HFF-Myc (cell line): ENCODE measurements at places on chromosomes 12 and 14.

- no peak for DNase-seq
Measured at GRCh38 chr12:110174373-110174996, 50.3 kb downstream of the IFT81 start.

DNA sequence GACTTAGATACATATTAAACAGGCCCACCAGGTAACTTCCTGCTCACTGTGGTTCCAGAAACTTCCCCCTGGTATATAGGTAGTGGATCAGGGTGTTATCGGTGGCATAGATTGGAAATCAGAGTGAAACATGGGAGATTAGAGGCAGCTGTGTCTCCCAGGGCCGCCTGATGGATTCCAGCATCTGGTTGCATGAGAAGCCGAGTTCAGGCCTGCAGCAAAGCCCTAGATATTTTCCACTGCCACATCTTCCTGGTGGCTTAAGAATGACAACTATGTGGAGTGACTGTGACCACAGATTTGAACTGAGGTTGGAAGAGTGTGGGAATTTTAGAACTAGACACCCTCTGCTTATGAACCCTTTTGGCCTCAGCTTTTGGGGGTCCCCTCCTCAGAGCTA, 184.8 kb upstream of the NTF3 start:
- DNase-seq: no peak

DNA sequence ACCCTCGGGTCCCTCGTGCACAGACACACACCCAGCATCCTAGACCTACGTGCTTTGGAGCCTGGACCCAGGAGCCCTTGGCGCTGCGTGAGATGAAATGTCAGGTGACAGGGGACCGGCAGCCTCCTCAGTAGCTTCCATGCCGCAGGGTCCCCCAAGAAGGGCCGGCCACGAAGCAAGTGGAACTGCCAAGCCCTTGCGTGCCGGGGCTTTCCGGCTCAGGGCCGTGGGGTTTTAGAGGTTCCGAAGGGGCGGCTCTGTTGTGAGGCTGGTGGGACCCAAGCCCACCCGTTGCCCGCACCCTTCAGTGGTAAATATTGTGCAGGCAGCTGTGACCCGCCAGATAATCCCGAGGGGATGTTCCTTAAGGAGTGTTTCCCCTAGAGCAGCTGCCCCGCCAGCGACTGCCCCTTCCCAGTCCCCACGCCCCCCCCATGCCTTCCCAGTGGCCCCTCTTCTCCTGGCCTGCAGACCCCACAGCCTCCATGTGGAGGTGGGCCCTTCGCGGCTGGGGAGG, 133.7 kb downstream of the ADGRD1 start:
- no peak for DNase-seq

DNA sequence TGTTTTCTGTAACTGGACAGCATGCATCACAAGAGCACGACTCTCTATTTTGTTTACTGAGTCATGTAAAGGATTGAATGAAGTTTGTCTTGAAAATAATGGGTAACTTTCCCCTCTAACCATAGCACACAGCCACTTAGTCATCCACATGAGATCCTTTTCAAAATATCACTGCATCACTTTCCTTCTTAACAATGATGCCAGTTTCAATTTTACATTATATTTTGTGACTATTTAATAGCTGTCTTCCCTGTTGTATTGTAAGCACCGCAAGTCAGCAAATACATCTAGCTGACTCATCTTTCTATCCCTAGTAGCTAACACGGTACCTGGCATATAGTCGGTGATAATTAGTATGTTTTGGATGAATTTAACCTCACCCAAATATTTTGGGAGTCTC, 83.3 kb upstream of the PPM1H start:
- DNase-seq: no peak

DNA sequence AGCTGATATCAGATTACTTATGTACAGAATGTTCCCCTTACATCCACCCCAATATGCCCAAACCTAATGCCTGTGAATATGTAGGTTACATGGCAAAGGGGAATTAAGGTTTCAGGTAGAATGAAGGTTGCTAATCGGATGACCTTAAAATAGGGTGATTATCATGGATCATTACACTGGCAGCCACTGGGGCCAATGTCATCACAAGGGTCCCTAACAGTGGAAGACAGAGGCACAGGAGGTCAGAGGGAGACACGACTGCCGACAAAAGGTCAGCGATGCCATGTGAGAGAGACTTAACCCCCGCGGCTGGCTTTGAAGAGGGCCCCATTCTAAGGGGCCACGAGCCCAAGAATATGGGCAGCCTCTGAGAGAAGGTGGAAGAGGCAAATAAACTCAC, 106.8 kb upstream of the EVL start:
- DNase-seq: no peak

DNA sequence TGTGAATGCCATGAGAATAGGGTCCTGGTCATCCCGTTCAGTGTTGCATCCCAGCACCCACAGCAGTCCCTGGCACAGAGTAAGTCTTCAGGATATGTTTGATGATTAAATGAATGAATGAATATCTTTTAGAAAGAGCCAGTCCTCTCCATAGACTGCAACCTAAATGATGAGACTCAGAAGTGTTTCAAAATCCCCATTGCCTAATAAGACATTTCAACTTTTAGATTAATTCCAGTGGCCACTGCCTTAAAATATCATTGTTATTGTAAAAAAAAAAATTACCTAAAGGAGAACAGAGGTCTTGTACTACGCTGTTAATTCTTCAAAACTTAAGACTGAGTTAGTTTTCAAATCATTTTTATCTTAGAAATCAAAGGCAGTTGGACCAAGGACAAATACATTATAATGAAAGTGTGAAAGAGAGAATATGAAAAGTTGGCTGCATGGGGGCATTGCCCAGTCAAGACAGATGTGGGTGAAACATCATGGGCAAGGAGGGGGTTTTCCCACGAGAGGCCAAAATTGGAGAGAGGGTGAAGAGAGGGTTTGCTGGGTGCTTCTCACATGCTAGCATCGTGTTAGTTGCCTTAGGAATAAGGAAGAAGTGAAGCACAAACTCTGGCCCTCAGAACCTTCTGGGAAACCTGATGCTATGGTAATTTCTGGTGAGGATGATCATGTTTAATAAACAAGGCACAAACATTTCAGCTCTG, 26.3 kb upstream of the CPM start:
- no peak for DNase-seq

DNA sequence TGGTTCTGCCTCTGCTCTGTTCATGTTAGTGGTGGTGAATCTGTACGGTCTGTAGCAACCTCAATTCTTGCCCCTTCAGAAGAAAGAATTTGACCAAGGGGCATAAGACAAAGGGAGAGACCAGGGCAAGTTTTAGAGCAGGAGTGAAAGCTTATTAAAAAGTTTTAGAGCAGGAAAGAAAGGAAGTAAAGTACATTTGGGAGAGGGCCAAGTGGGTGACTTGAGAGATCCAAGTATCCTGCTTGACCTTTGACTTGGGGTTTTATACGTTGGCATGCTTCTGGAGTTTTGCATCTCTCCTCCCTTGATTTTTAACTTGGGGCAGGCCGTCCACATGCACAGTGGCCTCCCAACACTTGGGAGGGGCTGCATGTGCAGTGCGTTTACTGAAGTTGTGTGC, 225.0 kb downstream of the CRADD start:
- DNase-seq: no peak

GRCh38 chr12:114968727-114969126, 284.8 kb upstream of the TBX3 start:
- DNase-seq: no peak

- no peak for DNase-seq
Measured at GRCh38 chr12:125049093-125049458, 16.2 kb upstream of the AACS start.

DNA sequence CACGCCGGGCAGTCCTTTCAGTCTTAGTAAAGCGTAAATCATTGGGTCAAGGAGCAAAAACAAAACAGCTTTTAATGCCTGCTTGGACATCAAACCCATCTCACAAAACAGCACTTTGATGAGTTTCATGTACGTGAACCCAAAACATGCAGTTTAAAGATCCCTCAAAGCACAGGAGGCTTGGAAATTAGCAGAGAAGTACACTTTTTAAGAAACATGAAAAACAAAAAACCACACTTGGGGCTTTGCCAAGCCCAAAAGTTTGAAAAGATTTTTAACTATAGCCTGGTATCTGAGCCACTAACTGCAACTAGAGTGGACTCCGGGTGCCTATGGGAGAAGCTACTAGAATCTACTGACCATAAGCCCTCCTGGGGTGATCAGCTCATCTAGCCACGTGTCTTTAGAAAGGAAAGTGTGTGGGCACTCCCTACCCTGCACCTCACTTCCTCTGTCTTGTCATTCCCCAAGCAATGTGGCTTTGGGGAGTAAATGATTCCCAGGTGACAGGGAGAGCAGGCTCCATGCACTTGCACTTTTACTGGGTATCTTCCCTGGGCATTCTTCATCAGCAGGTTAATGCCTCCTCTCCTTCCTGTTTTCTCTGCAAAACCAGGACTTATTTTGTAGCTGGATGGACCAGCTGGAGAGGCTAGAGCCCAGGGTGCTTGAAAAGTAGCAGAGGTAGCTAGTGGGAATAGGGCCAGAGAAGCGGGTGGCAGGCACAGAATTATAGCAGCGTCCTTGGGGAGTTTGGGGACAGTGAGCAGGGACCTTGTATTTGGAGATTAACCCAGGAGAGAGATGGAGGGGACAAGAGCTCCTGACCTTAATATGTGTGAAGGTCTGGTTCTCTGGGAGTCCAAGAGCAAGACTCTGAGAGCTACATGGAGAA, 339.3 kb downstream of the BCL11B start:
- DNase-seq: no peak

GRCh38 chr14:96269359-96269710, 13.3 kb downstream of the BDKRB1 start:
- no peak for DNase-seq
